GM19239 (cell line): ENCODE measurements at places on chromosomes 3 and 15.

- DNase-seq = no peak
These were observed 9.1 kb upstream of the FEM1B start for GRCh38 chr15:68268405-68268804.

DNA sequence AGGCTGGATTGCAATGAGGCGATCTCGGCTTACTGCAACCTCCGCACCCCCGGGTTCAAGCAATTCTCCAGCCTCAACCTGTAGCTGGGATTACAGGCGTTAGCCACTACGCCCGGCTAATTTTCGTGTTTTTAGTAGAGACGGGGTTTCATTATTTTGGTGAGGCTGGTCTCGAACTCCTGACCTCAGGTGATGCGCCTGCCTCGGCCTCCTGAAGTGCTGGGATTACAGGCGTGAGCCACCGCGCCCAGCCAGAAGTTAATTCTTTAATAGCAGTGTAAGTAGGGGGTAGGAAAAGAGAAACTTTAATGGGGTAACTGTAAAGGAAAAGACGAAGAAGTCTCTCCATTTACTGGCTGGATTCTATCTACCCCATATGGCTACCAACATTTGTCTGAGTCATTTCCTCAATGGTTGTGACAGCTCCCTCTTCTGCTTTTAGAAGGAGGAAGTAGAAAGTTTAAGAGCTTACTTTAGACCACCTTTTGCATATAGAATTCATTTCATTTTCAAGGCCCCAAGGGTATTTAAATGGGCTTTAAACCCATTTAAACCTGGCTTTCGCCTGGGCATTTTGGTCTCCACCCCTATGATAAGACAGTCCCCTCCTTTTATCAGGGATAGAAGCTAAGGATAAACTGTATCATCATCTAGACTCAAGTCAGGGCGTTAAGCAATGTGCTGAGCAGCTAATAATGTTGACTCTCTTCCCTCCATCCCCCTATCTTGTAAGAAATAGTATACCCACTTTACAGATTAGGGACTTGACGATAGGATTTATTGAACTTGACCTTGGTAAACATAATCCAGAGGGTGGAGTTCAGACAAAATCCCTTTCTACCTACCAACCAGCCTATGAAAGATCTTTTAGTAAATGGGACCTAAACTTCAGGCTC is 1.1 kb upstream of the CDV3 start:
- no peak for DNase-seq

DNA sequence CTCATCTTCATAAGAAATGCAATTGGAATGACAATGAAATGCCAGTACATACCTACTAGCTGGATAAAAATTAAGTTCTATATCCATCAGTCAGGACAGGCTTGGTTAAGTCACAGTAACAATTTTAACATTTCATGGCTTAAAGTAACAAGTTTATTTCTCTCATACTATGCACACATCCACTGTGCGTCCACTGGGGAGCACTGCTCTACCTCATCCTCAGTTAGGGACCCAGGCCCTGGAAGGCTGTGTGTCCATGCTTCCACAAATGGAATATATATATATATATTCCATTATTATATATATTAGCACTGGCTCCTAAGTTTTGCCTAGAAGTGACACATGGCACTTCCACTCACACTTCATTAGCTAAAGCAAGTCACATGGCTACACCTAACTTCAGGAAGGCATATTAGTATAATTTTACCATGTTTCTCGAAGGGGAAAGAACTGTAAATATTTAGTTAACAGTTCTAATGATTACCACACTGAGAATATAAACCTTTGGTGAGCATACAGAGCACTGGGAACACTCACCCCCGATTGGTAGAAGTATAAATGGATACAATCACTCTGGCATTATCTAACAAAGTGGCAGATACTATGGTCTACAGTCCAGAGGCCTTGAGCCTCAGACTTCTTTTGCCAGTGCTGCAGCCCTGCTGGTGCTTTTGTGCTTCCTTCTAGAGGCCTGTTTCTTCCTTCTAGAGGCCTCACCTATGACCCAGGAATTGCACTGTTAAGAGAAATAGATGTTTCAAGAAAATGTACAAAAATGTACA is 28.6 kb downstream of the AP3S2 start:
- no peak for DNase-seq

- no peak for DNase-seq
These were observed 151.6 kb upstream of the CGNL1 start for GRCh38 chr15:57224664-57225063.

- no peak for DNase-seq
These were observed 194.3 kb downstream of the BCHE start for GRCh38 chr3:165642761-165643420.

GRCh38 chr3:14725013-14725412 is 50.1 kb downstream of the C3orf20 start:
- no peak for DNase-seq

DNA sequence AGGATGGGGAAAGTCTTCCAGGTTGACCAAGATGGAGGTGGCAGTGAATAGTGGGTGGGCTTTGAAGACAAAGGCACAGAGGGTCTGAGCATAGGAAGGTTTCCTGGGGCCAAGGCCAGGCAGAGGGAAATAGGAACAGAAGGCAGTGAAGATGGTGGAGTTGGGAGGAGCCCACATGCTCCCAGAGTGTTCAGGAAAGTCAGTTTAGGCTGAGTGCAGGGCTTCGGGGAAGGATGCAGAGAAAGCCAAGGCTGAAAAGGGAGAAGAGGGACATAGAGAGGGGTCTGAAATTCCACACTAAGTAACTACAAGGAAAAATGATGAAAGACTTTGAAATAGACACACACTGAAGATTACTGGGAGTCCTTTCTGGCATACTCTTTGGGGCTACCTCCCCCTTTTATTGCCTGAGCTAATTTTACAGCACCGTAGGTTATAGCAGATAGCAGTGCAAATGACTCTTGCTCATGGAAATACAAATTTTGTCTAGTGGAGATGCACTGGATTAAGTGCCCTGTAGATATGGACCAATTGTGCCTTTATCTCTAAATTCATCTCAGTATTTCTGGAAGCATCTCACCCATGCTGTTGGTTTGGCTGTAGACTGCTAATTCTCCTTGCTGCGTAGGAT is 3.8 kb downstream of the CX3CR1 start:
- DNase-seq = no peak

DNA sequence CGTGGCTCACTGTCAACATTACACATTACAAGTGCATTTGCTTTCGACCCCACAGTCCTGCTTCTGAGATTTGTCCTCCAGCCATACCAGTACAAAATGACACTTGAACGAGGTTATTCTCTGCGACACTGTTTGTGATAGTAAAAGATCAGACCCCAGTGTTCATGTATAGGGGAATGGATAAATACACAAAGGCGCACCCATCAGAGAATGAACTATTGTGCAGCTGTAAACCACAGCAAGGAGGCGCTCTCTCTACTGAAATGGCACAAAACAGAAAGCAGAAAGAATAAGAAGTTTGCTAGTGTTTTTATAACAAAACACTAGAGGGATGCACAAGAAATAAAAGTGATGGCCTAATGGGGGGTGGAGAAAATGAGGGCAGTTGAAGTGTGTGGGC is 4.9 kb upstream of the CHSY1 start:
- DNase-seq = no peak

DNA sequence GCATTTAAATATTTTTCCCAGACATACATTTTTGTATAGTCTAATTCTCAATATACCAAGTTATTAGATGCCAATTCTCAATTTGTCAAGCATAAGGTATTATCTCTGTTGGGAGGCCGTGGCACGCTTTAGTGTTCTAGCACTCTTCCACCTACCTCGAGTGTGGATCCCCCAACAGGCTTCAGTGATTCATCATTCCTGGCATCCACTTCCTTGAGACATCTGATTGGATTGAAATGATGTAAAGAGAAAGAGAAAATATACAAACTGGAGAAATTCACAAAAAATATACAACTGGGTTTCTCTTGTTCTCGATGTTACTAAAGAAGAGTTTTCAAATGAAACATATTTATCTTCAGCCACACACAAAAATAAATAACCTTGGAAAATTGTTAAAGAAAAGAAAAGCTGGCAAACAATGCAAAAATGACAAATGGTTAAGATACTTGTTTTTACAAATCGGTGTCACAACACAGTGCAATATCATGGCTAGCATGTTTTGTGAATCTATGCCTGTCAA is 218.0 kb upstream of the CDIN1 start:
- no peak for DNase-seq

- no peak for DNase-seq
These were observed 563.6 kb downstream of the NAALADL2 start for GRCh38 chr3:175422744-175423143.

DNA sequence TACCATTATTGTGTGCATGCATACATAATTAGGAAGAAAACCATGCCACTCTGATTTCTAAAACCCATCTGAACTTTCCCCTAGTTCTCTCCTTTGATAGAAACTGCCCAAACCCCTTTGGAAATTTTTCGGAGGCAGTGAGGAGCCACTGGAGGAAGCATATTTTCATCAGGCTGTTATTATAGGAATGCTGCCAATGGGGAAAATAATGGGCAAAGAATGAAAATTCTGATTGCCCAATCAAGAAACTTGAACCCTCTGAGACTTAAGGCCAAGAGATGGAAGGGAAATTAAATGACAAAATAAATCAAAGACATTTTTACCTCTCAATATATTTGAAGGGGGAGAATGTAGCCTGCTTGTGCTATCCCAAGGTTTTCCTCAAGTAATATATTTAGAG is 376.0 kb upstream of the PDZRN3 start:
- no peak for DNase-seq

DNA sequence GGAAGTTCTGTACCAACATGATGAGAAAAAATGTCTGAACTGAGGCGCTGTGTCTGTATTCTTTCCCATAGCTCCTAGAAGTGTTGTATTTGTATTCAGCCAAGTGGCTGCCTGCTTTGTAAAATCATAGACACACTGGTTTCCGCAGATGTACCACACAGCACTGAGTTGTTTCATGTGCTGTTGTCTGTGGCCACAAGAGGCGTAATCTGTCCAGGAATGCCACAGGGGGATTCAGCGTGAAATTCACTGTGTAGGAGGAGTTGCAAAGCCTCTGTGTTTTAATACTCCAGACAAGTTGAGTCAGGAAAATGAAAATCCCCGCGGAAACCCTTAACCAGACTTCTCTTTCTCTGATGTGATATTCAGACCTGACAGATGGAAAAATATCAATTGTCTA is 462.2 kb downstream of the NSUN3 start:
- no peak for DNase-seq
